ENCODE measurements at places on chromosomes 7 and 10. TPM values are rescaled to one million over a fixed set of nuclear protein-coding genes. Genes with fewer than 3 reads are reported as not detected.

Gene RBP4
- polyA plus RNA-seq, result not detected

Gene EIF5AL1
- polyA plus RNA-seq, result 0.18 TPM

Gene CALCR
- not detected for polyA plus RNA-seq

Gene GPR15LG
- polyA plus RNA-seq, result not detected

Gene RASSF4
- 0.69 TPM for polyA plus RNA-seq

Gene CPA2
- polyA plus RNA-seq, result not detected

Gene CDNF
- polyA plus RNA-seq, result 1.1 TPM

Gene TFEC
- 14.7 TPM for polyA plus RNA-seq

Gene ERVW-1
- polyA plus RNA-seq, result 0.06 TPM

Gene STEAP1B
- polyA plus RNA-seq, result 3.4 TPM

Gene NKX2-3
- polyA plus RNA-seq, result not detected

Gene TRIM50
- not detected for polyA plus RNA-seq

Gene GOLGA7B
- polyA plus RNA-seq, result not detected

Gene LHPP
- polyA plus RNA-seq, result 52.0 TPM

Gene C7orf57
- polyA plus RNA-seq, result not detected

Gene BEND7
- polyA plus RNA-seq, result not detected

Gene TMEM213
- polyA plus RNA-seq, result not detected

Gene TBXAS1
- 16.7 TPM for polyA plus RNA-seq

Gene SLC16A9
- not detected for polyA plus RNA-seq

Gene AKR1C8
- polyA plus RNA-seq, result not detected

Gene CTAGE6
- not detected for polyA plus RNA-seq

Gene CYP26C1
- polyA plus RNA-seq, result not detected

Gene PDE6C
- polyA plus RNA-seq, result not detected
